ENCODE measurements at places on chromosomes 4 and X.

DNA sequence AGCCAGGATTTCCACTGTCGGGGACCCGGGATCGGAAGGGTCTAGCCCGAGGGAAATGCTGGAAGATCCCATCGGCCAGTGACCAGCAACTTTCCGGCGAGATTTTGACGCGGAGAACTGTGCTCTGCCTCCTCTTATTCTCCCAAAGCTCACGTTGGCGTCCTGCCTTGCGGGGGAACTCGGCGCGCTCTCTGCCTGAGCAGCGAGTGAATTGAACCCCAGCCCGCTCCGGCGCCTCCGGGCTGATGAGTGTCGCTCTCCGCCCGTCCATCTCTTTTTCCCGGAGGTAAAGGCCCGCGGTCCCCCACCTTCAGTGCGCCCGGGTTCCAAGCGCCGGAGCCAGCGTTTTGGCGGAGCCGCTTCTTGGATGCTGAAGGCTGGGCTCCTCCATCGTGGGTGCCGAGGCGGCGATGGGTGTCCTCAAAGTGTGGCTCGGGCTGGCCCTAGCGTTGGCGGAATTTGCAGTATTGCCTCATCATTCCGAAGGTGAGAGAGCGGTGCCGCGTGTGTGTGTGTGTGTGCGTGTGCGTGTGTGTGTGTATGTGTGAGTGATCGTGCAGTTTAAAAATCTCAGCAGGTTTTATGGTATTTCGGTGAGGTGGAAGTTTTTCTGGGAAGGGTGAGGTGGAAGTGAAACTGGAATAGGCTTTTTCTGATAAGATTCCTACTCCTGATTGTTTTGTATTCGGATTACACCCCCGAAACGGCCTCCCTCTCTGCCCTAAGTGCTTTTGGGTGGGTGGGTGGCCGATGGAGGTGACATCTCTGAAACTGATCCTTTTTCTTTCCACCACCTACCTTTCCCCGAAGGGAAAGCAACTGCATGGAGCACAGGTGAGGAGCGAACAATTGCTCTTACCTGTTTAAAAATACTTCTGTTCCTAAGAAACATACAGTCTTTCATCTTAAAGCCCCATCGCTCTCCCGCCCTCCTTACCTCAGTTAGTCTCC lies 752 bp downstream of the FRAS1 start:
- DNase-seq = peak; percentile 7

DNA sequence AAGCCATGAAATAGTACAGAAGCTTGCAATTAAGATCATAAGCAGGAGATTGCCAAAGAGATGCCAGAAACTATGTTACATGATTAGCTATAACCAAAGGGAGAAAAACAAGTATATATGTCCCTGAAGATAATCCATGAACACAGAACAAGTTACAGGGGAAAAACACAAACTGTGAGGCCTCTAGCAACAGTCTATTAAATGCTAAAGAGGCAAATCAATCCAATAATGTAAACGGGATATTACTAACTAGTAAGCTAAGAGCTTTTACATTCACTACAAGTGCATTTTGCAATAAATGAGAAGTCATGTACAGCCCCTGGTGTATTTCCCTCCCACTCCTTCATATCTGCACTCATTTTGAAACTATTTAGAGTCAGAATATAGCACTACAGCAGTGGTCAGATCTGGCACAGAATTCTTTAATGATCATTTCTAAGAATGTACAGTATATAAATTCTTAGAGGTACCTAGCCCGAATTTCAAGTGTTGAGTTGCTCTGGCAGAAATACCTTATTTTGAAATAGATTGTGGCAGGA lies 449.8 kb upstream of the SMIM31 start:
- DNase-seq = no peak

DNA sequence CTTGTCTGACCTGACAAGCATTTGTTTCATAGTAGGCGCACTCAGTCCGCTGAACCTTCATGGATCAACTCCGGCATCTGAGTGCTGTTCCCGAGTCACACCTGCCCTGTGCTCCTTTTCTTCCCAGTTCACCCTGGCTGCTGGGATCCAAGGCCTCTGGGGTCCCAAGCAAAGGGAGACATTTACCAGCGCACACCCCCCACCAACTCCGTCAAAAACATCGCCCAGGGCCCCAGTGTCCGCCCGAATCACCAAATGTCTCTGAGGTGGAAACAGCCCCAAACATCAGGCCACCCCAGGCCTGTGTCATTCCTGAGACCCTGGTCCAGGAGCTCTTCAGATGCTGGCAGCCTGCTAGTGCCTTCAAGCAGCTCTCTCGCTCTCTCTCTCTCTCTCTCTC lies 5.1 kb downstream of the BLOC1S4 start:
- no peak for DNase-seq

- DNase-seq = no peak
Measured at GRCh38 chr4:100299046-100299840, 109.0 kb upstream of the DDIT4L start.

DNA sequence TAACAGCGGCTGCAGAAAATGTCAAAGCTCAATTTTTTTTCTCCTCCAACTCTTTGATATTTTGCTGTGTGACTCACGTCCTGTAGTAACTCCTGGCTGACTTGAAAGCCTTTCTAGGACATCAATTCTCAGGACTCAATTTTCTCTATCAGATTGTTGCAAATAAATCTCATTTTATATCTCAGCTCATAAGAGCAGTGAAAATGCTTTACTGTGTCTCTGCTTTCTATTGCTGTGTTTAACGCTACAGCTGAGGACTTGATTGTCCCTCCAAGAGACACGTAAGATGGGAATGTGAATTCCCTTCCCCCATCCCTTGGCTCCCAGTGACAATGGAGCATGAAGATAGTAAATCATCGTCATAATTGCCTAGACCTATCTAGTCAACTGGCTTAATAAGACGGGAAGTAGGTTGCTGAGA lies 20.5 kb upstream of the CBR4 start:
- no peak for DNase-seq

DNA sequence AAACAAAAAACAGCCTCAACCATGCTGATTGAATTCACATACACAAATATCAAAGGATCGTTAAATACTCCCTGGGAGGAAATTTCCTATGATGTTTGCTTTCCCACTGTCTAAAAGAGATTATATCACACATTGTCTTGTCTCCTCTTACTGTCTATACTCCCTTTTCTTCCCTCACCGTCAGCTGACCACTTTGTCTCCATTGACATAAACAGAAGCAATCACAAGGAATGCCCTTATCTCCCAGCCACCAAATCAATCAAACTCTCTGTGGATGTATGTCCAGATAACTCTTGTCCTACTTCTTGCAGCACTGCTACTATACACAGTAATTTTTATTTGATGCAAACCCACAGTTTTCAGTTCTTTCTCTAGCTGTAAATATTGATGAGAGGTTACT lies 12.2 kb upstream of the NUDT9 start:
- no peak for DNase-seq

- no peak for DNase-seq
Measured at GRCh38 chrX:118865231-118865630, 41.6 kb downstream of the ZCCHC12 start.

DNA sequence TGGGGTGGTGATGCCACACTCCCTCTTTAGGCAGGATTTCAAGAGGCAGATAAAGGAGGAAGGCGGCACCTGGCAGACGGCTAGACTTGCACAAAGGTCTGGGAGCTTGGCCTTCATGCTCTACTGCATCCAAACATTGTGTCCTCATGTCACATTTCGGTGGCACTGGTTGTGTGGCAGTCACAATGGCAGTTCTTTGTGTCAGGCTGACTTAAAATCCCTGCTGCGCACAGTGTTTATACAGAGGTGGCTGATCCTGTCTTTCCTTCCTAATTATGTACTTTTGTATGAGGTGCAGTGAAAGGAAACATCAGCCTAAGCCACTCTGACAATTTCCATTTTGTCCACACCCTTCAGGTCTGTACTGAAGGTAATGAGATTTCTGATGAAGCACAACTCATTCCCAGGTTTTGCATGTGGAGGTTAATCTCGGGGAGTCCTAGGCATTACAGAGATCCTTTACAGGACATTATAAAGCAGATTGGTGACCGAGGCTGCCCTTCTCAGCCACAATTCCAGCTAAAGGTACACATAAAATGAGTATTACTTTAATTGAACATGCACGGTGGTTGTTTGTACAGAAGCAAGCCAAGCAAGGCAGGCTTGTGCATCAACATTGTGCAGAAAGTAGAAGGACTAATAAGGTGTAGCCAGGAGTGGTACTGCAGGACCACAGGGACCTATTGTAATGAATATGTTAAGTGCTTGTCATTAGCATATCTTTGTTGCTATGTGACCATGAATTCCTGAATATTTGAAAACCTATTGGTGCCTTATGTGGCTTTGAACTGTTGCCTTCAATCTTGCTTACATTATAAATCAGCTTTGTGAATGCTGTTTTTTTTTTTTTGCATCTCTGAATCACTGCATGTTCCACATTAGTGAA lies 147.6 kb downstream of the STK32B start:
- DNase-seq = no peak

GRCh38 chr4:106893395-106893881 lies 142.7 kb downstream of the DKK2 start:
- DNase-seq = no peak

DNA sequence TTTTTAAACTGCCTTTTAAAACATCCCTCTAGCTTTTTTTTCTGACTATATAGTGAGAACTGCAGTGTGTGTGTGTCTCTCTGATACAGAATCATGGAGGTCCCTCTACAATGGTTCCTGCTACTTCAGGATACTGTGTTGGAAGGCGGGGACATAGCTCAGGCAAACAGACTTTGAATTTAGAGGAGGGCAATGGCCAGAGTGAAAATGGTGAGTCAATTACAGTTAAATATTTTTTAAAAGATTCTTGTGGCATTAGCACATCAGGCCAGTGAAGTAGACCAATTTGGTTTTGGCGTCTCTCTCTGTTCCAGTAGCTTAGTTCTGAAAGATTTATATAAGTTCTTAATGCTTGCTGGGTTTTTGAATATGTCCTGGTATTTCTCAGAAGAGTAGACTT lies 47.1 kb downstream of the ALG13 start:
- no peak for DNase-seq

DNA sequence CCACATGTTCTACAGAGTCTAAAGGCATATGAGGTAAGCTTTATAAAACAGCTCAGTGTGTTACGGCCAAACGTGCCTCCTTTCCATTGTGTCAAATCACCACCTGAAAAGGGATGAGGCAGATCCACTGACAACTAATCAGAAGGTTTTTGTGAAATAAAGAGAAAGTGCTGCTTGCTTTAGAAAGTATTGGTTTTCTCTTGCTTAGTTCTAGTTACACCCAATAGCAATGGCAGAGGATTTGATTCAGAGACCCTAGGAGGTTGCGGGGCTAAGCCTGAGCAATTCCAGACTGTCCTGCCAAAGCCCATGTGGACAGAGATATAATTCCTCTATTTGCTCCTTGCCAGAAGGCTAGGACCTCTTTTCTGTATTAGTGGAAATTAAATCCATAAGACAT lies 125.5 kb downstream of the SPRY1 start:
- DNase-seq = no peak

DNA sequence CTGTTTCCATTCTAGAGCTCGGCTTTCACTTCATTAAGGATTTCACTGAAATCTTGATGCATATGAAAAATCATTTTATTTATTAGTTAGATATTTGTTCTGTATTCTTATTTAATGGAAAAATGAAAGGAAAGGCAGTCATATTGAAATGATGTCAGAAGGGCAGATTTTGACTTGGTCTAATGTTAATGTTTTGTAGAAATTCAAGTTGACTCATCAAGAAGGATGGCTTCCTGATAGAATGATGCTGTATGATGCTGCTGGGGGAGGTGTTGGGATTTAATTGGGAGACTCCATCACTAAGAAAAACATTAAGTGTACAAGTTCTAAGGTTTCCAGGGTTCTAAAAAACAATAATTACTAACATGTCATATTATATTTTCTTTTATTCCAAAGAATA lies 204.8 kb downstream of the PDGFC start:
- DNase-seq = no peak

GRCh38 chr4:6767748-6768538 lies 14.6 kb upstream of the KIAA0232 start:
- DNase-seq = no peak

- no peak for DNase-seq
Measured at GRCh38 chrX:42089031-42089430, 165.7 kb upstream of the CASK start.

DNA sequence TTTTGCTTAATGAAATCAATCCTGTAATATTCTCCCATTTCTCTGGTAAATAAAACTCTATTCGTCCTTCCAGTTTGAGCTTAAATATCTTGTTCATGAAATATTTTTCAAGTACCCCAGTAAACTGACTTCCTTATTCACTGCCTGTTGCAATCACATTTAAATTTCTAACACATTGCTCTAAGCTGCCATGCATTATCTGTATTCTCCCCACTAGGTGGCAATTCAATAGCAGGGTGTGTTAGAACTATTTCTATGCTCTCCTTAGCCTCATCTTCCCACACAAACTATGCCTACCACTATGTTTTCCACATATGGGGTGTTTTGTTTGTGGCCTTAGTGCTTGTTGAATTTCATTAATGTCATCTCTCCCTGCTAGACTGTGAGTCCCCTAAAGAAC lies 377.1 kb upstream of the HS3ST1 start:
- DNase-seq = peak; percentile 10

GRCh38 chr4:177119691-177120090 lies 190.0 kb upstream of the NEIL3 start:
- DNase-seq = no peak

DNA sequence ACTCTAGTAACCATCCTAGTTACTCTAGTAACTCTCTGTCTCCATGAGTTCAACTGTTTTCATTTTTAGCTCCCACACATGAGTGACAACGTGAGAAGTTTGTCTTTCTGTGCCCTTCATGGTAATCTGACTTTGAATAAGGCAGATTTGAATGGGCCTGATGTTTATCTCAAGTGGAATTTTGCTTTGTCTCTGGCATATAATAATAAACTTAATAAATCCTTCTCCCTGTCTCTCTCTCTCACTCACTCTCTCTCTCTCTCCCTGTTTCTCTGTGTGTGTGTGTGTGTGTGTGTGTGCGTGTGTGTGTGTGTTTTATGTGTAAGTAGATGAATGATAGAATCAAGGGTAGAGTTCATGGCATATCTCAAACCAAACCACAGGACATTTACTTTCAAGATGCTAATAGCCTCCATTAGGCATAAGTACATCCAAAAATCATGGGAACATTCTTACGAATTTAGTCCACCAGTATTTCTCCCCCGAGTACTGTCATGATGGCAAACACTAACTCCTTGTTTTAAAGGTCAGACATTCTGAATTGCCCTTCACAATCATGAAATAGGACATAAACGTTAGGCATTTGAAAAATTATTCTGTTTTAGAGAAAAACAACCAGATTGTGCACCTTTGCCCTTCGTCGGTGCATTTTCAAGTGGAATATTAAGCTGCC lies 193.1 kb downstream of the SPATA18 start:
- peak; percentile 59 for DNase-seq
